A375 (cell line): ENCODE measurements at places on chromosomes 5 and 9. TPM values are rescaled to one million over a fixed set of nuclear protein-coding genes. Genes with fewer than 3 reads are reported as not detected.

The UGCG gene
- total RNA-seq, result 46.6 and 53.5 TPM in 2 replicates

The PDGFRB gene
- 4.9 and 6.1 TPM in 2 replicates for total RNA-seq

The RANBP17 gene
- 4.5 and 12.4 TPM in 2 replicates for total RNA-seq

The SLIT3 gene
- 0.05 TPM in 1 of 2 replicates, not detected in the other for total RNA-seq

The ENG gene
- 13.6 and 14.7 TPM in 2 replicates for total RNA-seq

The ZNF169 gene
- 2.7 and 3.0 TPM in 2 replicates for total RNA-seq

The OR13D1 gene
- total RNA-seq, result not detected in 2 replicates

The FBN2 gene
- 0.04 and 0.16 TPM in 2 replicates for total RNA-seq

The RETREG1 gene
- 8.4 and 8.5 TPM in 2 replicates for total RNA-seq

The INSL4 gene
- not detected in 2 replicates for total RNA-seq

The HTR1A gene
- not detected in 2 replicates for total RNA-seq
